ENCODE measurements at places on chromosomes 6 and 20.

DNA sequence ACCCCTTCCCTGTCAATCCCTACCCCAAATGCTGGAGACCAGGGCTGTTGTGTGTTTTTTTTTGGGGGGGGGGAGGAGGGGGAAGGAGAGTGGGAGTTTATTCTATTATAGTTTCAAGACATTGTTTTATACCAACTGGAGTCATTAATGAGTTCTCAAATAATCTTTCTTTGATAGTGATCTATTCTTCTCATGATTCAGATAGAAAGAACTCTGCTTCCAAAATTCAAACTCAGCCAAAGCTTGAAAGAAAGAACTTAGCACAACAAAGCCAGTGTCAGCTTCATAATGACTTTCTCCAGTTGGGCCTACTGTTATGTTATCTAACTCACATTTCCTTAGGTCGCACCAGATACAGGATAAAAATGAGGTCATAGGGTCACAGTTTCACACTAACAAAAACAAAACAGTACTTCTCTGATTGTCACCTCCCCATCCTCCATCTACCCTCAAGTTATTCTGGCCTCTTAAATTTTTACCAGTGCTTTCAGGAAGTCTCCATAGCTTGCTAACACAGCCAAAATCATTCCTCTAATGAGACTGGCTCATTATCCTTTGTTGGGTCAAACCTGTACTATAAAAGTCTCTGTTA, 19.0 kb upstream of the MAP3K7 start:
- no peak for DNase-seq

DNA sequence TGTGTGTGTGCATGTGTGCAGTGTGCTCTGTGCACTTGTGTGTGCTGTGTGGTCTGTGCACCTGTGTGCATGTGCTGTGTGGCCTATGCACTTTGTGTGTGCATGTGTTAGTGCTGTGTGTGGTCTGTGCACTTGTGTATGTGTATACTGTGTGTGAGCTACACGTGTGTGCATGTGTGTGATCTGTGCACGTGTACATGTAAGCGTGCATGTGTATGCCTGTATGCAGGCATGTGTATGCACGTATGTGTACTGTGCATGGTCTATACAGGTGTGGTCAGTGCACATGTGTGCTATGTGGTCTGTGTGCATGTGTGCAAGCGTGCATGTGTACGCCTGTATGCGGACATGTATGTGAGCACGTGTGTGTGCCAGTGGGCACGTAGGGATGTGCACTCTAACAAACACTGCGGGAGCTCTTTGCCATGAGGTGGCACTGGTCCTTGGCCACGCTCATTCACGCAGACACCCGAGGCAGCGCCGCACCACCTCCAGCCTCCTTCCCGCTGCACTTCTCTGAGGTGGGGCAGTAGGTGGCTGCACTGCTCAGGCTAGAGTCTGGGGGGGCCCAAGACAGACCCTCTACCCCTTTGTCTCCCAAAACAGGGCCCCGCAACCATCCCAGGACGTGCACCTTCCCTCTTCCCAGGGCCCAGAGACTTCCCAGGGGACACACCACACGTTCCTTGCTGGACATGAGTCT, 42.4 kb upstream of the CHRNA4 start:
- DNase-seq, result no peak

- DNase-seq, result peak; percentile 90
These were observed at the start of gene CD83 for GRCh38 chr6:14117158-14118090. Gene CD83 (plus strand): TSS chr6:14117772. CDS start chr6:14117812, 40 bp downstream.

GRCh38 chr6:129236001-129236517, 353.1 kb downstream of the LAMA2 start:
- no peak for DNase-seq

GRCh38 chr20:44092551-44093248, 94.3 kb downstream of the JPH2 start:
- DNase-seq, result no peak
